Adrenal gland (tissue), 19 donors: ENCODE measurements at places on chromosomes 2 and 18. TPM values are rescaled to one million over a fixed set of nuclear protein-coding genes. Genes with fewer than 3 reads are reported as not detected.

The CCL20 gene
- not detected for total RNA-seq

The LRRTM4 gene
- total RNA-seq: 0.61 TPM

DNA sequence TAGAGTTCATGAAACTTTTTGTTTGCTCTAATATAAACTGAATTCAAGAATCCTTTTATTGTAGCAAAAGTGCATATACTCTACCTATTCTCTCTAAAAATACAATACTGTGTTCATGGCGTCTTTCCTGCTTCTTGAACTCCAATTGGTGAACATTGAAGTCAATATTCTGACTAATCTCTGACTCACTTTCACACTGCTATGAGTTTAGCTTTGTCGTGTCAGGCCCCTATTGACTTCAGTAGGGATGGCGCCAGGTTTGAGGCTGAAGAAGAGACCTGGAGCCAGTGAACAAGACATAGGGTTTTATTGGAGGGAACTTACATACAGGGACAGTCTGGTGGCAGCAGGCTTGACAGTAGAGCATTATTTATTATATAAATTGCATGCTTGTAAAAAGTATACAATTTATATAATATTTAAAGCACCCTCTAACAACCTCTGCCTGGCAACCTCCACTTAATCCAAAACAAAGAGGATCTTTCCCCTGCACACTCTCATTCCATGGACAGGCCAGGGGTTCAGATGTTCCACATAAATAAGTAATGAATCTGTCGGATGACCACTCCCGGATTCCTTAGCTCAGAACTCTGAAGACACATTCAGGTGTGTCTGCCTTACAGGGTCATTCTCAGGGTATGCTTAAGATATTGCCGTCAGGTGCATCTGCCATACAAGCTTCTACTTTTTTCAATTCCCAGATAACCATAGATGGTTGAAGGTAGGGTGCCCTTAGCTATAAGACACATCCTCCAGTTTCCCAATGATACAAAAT is 141.0 kb downstream of the CERS6 start:
- no peak for DNase-seq

DNA sequence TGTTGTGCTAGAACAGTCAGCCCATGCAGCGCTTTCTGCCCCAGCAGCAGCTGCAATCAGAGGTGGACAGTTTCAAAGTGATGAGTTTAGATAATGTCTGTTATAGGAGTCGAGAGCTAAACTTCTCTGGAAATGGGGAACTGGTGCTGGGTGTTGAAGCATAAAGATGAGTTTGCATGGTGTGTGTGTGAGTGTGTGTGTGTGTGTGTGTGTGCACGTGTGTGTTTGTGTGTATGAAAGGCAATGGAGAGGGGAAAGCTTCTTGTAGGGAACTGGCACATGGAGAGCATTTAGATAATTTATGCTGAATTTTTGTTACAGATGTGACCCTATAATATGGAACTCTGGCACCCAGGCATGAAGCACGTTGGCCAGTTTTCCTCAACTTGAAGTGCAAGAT is 22.7 kb downstream of the ICOS start:
- DNase-seq: no peak

DNA sequence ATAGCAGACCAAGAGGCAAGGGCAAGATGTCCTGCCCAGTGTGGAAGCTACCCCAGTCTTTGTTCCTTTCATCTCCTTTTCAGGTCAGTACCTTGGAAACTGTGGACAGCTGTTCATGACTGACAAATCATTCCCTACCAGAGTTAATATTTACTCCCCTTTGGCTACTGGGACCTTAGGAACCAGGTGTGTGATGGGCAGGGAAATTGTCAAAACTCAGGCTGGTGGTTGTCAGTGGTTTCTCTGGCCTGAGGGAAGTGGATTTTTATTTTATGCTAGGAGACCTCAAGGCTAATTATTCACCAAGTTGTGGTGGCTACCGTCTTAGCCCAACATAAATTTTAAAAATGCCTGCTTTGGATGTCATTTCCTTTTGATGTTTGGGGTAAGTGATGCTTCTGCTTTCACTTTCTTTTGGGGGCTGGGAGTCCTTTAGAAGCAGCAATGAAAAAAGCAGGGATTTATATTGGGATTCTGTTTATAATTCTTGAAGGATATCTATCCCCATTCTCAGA is 119.3 kb downstream of the SETBP1 start:
- no peak for DNase-seq
